ENCODE measurements at places on chromosomes 6 and 20.

DNA sequence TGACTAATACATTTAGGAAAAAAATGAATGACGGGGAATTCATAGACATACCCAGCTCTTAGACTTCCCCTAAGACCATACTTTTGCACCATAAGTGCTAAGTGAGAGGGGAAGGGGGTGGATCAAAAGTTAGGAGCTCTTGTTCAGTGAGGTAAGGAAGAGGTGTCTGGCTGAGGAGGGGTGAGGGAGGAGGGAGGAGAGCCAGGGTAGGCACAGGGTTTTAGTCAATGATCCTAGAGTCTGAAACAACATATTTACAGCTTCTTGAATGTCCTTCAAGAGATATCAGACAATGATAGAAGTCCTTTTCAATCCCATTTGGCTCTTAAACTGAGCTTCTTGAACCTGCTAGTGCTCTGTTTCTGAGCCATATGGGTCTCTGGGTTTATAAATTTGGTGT is 135.4 kb downstream of the FNDC1 start:
- DNase-seq = no peak

DNA sequence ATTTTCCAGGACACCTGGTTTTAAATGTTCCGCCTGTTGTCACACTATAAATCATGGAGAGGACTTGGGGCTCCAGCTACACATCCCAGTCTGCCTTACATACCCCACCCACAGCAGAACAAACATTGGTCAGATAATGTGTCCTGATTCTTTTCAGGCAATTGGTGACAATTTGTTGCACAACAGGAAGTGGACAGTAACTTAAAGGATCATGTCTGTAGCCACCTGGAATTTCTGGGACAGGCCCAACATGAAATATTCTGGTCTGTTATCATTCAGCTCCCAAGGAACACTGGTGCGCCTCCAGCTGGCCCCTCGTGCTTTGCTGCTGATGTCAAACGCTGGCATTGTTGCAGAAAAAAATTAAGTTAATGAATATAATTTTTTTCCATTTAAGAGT is 117.2 kb downstream of the SOBP start:
- no peak for DNase-seq

DNA sequence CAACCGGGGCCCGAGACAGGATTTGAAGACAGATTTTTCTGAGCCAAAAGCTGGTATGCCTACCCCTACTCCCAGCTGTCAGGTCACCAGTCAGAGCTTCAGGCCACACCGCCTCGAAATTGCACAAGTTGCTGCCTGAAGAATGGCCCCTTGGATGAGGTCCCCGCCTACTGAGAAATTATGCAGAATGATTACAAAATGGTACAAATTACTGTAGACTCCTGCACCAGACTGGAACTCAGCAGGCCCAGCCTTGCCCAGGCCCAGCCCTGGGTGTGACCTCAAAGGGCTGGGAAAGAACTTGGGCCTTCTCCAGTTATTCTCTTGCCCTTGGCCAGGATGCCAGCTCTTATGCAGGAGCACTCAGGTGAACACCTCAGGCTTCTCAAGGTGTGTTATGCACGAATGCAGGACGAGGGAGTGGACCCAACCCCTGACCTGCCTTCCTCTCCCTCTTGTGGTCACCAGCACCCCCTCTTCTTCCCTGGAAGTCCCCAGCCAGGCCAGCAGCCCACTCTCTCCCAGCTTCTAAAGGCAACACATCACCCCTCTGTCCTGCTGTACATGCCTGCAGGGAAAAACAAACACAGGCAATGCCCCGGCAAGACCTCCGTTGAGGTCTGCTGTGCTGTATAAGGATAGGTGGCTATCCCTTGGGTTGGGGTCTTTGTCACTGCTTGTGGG is 88.7 kb upstream of the NAA20 start:
- DNase-seq = no peak

DNA sequence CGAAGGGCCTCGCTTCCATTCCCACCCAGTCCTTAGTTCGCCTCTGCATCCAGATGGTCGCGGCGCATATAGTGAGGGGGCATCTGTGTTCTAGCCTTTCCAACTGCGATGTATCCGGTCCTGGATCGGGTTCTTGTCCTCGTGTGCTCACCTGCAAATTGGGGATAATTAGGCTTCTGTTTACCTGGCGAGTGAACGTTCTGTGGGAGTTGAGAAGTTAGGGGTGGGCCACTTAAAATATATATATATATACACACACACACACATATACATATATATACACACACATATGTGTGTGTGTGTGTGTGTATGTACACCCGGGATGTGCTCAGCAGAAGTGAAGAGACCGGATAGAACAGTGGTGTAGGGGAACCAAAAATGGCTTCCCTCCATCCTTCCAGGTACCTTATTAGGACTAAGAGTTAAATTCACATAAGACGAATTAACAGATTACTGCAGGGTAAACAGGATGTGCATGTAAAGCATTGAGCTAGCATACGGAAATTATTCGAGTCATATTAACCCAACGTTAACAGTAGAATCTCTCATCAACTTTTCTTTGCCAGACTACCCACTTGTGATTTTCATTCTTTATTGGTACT is 537 bp downstream of the CSTF1 start:
- DNase-seq = no peak

DNA sequence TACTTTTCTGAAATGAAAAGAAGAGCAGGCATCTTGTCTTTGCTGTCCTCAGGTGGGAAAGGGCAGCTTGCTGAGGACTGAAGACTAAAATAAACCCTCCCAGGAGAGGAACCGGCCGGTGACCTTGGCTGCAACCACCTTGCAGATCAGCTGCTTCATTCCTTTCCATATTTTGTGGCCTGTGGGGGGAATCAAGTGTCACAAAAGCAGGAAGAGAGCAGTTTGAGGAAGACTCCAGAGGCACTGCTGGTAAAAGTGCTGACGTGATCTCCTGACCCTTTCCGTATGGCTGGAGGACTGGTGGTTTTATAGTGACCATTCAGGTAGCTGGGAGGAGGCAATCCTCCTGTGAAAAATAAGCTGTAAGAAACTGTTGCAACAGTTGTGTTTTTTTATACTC is 157.0 kb downstream of the PLCB4 start:
- no peak for DNase-seq

DNA sequence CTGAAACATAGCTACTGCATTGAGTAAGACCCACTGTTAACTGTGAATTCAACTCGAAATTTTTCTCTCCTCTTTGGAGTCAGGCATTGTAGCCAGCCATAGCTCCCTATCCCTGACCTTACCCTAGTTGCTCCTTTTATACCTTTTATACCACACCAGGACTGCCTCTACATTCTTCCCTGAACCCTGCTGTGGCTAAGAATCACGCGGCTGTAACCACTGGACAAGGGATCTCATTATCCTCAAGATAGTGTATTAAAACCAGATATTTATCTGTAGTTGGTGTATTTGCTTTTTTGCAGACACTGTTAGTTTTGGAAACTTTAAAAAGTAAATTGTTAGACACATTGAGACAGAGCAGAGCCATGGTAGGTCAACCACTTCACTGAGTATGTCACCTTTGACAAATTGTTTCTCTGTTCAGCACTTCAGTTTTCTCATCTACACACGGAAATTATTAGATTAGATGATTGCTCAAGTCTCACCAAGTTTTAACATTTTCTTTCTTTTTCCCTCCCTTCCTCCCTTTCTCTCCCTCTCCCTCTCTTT is 171.9 kb upstream of the PRND start:
- DNase-seq = no peak

DNA sequence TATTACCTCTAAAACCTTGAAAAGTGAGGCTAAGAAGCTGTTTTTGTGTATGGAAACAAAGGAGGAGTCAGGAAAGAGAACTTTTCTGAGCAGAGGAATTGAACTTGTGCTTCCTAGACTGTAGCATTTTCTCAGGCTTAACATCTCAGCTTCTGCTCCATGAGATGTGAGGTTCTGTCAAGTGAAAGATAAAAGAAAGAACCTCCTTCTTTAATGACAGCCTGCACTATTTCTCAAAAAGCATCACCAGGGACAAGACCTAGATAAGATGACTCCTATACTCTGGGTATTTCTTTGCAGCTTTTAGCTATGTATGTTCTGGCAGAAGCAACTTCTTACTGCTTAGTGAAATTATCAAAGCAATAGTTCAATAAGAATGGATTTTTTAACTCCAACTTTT is 87.6 kb upstream of the KCNQ5 start:
- no peak for DNase-seq

GRCh38 chr20:14498772-14499171 is 161.4 kb upstream of the FLRT3 start:
- no peak for DNase-seq

DNA sequence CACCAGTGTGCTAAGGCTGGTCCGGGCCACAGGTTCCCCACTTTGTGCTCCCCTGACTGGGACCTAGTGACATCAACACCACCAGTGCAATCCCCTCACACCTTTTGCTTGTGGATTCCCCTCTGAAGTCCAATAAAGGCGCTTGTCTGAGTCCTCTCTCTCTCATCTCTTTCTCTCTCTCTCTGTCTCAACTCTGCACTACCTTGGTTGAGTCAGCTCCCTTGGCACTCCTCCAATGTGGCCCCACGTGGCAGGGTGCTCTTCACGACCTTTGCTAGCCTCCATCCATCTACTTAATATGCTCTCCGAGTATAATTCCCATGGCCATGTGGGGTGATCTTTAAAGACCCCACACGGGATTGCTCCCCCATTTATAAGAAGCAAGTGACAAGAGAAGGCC is 385.0 kb downstream of the CD83 start:
- DNase-seq = no peak

DNA sequence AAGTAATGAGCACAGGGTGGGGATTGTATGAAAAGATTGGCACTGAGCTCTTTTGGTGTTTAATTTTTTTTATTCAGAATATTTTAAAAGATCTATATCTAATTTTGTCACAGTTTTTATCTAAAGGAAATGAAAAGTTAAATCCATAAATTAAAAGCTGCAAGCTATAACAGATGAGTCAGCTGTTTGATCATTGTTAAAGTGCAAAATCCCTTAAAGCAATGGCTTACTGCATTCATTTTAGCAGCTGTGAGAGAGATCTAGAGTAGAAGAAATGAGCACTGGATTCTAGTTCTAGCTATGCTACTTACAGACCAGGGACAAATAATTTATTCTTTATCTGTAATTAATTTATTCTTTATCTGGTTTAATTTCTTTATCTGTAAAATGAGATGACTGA is 245.9 kb downstream of the CD109 start:
- no peak for DNase-seq

DNA sequence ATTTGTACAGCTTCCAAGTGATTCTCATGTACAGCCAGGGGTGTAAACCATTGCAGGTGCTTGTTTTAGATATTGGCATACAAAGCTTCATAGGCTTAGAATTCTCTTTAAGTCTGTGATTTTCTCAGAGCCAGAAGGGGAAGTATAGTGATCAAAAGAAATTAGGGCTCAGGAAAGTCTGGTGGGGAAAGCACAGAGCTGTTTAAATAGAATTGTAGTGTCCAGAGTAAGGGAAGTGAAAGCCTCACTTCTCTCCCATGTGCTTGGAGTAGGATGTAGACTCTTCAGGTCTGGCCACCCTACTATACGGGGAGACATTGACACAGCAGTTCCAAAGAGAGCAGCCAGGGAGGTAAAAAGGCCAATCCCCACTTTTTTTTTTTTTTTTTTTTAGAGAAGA is 10.4 kb downstream of the GCNT2 start:
- no peak for DNase-seq

DNA sequence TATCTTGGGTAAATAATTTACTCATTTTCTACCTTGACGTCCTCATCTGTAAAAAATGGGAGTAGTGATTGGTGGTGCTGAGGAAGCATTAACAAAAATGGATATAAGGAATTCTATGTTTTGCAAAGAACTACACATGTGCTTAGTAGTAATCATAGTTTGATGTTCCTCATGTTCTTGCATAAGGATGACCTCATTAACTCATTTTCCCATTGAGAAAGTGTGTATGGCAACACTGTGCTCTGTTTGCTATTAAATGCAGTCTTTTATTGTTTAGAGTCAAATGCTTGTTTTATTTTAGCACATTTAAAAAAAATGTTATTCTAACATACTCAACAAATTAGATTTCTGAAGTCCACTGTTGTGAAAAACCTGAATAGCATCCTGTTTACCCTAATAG is 211.2 kb upstream of the RSPO3 start:
- no peak for DNase-seq

GRCh38 chr20:47971058-47971791 is 185.9 kb upstream of the SULF2 start:
- DNase-seq = no peak

- DNase-seq = no peak
Observed at GRCh38 chr6:125981571-125982185, 4.7 kb upstream of the TRMT11 start.

DNA sequence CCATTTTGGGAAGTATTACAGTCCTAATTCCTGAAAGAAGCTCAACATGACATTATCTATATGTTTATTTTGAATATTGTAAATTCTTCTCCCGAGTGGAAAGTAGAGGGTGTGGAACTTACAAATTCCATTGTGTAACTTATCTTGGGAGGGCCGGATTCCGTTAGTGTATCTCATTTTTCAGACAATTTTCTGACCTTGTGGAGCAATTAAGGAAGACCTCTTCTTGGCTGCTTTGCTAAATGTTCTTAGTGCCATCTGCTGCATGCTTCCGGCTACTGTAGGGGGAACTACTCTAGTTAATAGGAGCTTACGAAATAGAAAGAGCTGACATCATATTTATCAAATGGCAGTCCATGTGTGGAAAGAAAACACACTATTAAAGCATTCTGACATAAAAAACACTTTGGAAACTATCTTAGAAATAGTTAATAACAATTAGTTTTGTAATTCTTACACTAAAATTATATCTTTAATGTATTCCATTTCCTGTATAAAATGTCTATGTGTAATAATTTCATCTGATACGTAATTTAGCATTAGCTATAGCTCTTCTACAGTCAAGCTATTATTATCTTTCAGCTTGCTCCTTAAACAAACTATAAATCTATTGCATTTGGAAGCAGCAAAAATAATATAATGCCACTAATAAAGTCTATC is 41.5 kb upstream of the KCNQ5 start:
- DNase-seq = no peak

Measured in stimulated activated CD8-positive, alpha-beta memory T cell treated with anti-CD3 and anti-CD28 coated beads, Interleukin-2, amount 100 ng/mL, for 1 hour (primary cell).